ENCODE measurements at places on chromosomes 11 and 22.

- no peak for DNase-seq
Observed at GRCh38 chr11:117807482-117808327, 10.7 kb upstream of the DSCAML1 start.

DNA sequence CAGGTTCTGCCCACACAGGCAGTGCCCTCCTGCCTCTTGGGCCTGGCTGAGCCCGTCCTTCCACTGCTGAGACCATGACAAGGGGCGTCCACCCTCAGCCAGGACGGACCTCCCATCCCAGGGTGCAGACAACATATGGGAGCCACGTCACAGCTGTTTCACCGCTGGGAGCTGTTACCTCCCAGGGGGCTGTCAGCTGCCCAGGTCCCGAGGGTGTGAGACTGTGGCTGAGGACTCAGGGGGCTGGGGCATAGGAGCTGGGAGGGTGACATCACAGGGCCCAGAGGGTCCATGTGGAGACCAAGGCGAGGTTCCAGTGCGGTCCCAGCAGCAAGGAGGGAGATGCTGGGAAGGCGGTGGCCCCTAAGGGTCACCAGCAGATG lies 17.9 kb upstream of the CTSD start:
- DNase-seq, result no peak

GRCh38 chr11:8223513-8223900 lies 40.2 kb downstream of the LMO1 start:
- DNase-seq, result no peak

DNA sequence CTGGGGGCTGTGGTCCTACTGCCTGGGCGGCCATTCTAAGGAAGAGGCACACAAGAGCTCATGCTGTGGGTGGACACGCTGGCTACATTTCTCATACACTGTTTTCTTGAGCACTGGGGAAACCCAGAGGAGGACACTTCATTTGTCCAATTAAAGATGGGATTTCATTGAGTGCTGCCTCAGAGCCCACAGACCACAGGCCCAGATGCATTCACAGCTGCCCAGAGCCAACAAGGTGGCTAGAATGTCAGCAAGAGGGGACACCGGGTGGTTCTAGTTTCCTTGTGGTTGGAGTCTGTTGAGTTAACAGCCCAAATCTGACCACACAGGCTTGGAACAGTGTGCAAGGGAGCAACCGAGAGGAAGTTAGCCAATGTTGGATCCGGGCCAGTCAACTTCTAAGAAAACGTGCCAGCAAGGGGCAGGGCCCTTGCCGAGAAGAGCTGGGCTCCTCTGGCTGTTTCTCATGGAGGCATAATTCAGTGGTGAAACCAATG lies 35.0 kb upstream of the SORL1 start:
- DNase-seq, result peak; percentile 7

DNA sequence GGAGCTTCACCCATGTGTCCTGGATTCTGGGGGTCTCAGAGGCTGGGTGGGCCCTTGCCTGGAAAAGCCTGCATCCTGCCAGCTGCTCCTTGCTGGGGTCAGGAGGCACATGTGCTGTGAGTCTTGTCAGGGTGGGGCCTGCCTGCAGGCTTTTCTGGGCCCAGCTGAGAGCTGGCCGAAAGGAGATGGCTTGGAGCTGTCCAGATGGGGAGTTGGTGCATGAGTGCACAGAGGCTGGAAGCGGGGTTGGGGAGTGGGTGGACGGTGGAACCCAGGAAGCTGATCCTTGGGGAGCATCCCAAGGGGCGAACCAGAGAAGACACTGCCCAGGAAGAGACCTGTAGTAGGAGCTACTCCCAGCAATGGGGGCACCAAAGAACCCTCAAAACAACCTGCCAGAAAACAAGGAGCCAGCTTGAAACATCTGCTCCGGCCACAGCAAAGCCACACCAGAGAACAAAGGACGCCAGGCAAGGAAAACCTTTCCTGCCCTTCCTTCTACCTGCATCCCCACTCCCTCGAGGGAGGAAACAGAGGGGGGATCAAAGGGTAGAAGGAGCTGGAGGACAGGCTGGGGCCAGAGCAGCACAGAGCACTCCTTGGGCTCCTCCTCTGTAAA lies 8.2 kb upstream of the KCTD17 start:
- DNase-seq, result no peak

DNA sequence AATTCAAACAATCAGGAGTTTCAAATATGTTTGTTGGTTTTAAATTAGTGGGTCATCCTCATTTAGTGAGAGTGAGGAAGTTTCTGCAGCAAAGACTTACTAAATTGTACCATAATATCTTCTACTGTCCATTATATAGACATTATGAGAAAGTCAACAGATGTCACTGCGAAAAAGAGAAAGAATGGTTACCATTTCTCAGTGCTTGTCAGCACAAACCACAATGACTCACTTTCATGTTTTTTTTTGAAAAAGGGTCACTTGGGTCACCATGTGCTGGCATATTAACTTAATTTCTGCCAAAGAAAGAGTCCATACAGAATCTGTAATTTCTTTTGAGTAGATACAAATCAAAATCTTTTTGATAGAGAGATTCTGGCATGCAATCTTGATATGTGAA lies 924.6 kb upstream of the FAT3 start:
- no peak for DNase-seq

GRCh38 chr11:1728931-1729691 lies 21.3 kb downstream of the IFITM10 start:
- no peak for DNase-seq

DNA sequence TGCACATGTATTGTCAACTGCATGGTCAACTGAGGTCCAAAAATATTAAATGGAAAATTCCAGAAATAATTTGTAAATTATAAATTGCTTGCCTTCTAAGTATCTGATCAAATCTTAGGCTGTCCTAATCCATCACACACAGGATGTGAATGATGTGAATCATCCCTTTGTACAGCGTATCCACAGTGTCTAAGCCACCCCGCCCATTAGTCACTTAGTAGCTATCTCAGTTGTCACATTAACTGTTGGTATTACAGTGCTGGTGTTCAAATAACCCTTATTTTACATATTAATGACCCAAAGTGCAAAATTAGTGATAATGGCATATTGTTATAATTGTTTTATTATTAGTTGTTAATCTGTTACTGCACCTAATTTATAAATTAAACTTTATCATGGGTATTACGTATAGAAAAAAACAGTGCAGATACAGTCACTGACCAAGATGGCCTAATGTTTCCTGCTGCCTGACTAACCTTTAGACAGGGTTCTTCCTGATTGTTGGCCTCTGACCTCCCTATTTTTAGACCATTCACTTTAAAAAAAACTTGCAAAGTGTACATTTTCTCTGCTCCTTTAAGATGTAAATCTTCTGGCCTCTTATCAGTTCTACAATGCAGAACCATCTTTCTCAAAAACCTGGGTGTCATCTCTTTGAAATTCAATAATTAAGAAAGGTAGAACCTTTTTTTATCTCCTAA lies 2.9 kb upstream of the SVIP start:
- no peak for DNase-seq

Data from stimulated activated CD8-positive, alpha-beta memory T cell treated with anti-CD3 and anti-CD28 coated beads, Interleukin-4, amount 100 ng/mL, for 1 hour (primary cell).